ENCODE measurements at places on chromosomes 7 and 10. TPM values are rescaled to one million over a fixed set of nuclear protein-coding genes. Genes with fewer than 3 reads are reported as not detected.

Gene GGCT
- 49.3 TPM for total RNA-seq

Gene NOM1
- 1.9 TPM for total RNA-seq

Gene BTBD16
- not detected for total RNA-seq

Gene TCERG1L
- not detected for total RNA-seq

Gene C7orf57
- total RNA-seq, result not detected

Gene SPDYE1
- not detected for total RNA-seq

Gene YAE1
- total RNA-seq, result 23.2 TPM

Gene ANKRD61
- total RNA-seq, result not detected

Gene ACTL6B
- not detected for total RNA-seq

Gene OR2A5
- not detected for total RNA-seq

Gene SDK1
- total RNA-seq, result not detected

Gene UTF1
- not detected for total RNA-seq

Gene TEX47
- total RNA-seq, result not detected

Gene FKBP6
- total RNA-seq, result not detected

Gene INSYN2A
- not detected for total RNA-seq

Gene SPDYE2B
- not detected for total RNA-seq

Gene NHLRC2
- 19.4 TPM for total RNA-seq

Gene COL17A1
- total RNA-seq, result 0.30 TPM

Measured in MG63 (cell line).